Activated CD4-positive, alpha-beta T cell treated with anti-CD3 and anti-CD28 coated beads, Interleukin-2, amount 50 U/mL, for 24 hours (primary cell): ENCODE measurements at places on chromosomes 2 and 18.
A peak's percentile ranks its signal among the peaks of the same experiment; 100 is the strongest.

DNA sequence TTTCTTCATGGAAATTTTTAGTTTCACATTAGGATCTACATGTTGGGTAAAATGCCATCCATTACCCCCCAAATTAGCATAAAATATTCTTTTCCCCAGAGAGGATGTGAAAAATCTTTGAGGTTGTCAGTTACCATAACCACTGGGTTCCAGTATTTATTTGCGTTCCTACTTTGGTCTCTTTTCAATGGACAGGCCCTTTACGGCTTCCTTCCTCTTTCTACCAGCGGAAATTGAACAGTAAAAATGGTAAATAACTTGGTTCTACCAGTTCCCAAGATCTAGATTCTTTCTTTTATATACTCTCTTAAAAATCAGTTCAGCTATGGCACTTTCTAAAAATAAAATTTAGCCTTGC lies 169.2 kb upstream of the APCDD1 start:
- no peak for DNase-seq

- DNase-seq: no peak
These were observed 12.2 kb downstream of the LONRF2 start for GRCh38 chr2:100309973-100310719.

- no peak for DNase-seq
These were observed 31.3 kb downstream of the NCK2 start for GRCh38 chr2:105775809-105776559.

DNA sequence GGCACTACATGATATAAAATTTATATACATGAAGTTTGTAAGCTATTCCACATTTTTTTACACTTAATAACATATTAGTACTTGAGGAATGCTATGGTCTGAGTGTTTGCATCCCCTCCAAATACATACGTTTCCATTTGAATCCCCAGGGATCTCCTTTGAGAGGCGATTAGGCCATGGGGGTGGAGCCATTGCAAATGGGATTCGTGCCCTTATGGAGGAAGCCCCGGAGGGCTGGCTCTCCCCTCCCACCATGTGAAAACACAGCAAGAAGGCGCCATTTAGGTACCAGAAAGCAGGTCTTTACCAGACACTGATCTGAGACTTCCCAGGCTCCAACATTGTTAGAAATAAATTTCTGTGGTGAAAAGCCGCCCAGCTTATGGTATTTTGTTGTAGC lies 20.8 kb upstream of the MBP start:
- DNase-seq: no peak

DNA sequence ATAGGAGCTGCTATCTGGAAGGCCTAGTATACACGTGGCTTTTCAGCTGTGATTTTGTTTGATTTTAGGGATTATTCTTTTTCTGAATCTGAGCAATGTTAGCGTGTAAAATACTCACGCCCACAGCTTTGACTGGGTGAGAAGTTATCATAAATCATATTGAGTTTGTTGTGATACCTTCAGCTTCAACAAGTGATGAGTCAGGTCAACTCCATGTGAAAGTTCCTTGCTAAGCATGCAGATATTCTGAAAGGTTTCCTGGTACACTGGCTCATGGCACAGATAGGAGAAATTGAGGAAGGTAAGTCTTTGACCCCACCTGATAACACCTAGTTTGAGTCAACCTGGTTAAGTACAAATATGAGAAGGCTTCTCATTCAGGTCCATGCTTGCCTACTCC lies at the start of gene GKN1:
TSS of gene GKN1 (plus strand) at position 386 of the 400 bp plus-strand sequence. CDS start 42 bp downstream, outside the sequence.
- no peak for DNase-seq

GRCh38 chr2:3246928-3247714 lies 130.5 kb downstream of the EIPR1 start:
- DNase-seq: no peak

DNA sequence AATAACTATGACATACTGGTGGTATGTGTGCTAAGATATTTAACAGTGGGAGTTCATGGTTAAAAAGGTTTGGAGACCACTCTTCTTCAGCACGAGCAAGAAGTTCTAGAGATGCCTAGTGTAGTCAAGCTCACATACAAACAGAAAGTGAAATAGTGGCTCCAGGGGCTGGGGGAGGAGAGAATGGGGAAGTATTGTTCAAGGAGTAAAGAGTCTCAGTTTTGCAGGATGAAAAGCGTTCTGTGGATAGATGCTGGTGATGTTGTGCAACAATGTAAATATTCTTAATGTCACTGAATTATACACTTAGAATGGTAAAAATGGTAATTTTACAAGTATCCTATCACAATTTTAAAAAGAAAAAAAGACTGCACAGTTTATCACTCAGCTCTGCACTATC lies 29.0 kb upstream of the EPAS1 start:
- no peak for DNase-seq

- no peak for DNase-seq
These were observed 243.1 kb upstream of the TNP1 start for GRCh38 chr2:217102956-217103355.

DNA sequence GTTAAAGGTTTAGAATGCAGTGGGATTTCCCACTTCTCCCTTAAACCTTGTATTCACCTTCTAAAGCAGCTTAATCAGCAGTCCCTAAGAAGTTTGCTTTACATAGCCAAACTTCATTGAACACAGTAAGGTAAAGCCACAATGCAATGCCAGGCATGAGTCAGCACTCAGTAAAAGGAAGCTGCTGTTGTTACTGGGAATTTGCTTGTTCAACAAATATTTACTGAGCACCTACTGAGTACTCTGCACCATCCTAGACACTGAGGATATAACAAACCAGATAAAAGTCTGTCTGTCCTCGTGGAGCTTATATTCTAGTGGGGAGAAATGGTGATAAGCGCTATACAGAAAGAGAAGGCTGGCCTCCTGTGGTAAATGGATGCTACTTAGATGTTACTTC lies 162.7 kb downstream of the PKP4 start:
- DNase-seq: no peak

- no peak for DNase-seq
These were observed 11.4 kb downstream of the ATOH8 start for GRCh38 chr2:85765081-85765731.

- no peak for DNase-seq
These were observed 1491.9 kb upstream of the CELF4 start for GRCh38 chr18:39057423-39058064.

GRCh38 chr2:220033546-220033945 lies 406.1 kb downstream of the SLC4A3 start:
- DNase-seq: no peak

DNA sequence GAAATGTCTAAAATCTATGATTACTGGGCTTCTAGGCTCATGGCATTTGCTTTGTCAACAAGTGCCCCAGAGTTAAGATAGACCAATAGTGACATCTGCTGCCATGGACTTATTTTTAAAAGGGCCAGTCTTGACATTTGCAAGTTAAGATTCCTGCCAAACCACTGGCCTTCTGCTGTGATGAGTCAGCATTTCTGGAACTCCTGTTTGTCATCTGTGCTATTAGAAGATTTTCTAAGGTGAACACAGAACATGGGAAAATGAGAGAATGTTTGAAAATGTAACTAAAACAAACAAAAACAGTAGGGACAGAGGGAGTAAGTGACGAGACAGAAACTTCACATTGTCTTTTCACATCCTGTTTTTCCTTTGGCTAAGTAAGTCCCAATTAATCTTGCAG lies 93.7 kb upstream of the WDR75 start:
- DNase-seq: no peak

DNA sequence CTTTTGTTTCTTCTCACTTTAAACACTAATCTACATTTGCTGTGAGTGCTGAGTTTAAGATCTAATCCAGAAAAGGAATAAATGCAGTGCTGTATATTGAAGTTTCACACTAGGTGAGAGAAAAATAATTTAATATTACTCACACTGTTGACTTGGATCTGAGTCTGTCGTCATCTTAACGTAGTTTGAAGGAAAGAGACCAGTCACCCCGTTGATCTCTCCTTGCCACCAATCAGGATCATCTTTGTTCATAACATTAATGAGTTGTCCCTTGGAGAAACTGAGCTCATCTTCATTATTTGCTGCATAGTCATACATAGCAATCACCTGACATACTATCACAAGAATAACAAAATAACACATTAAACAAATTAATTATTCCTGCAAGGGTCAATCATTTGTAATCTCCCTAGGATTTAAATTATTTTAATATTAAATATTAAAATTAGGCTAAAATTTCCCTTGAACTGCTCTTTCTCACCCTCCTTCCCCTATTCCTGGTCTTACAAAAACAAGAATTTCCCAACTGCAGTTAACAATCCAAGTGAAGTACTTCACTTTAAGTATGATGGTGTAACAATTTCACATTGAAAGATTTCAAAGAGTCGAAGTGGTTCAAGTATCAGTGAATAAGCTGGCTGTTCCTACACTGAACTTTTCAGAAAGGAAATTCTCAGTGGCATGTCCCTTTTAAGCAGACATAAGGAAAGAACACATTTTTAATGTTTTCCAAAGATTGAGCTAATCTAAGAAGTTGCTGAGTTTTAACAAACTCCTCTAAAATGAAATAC lies 71.3 kb downstream of the FAM228A start:
- DNase-seq: no peak

DNA sequence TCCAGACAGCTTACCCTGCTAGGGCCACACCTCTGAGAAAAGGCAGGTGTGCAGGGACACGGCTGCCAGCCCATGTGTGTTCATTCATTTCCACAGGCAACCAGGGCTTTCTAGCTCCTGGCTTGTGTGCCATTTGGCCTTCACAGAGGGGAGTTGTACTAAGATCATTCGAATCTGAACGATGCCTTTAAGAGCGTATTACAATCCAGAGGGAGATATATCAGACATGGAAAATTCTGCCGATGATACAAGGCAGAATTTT lies 64.2 kb upstream of the OTOF start:
- no peak for DNase-seq

DNA sequence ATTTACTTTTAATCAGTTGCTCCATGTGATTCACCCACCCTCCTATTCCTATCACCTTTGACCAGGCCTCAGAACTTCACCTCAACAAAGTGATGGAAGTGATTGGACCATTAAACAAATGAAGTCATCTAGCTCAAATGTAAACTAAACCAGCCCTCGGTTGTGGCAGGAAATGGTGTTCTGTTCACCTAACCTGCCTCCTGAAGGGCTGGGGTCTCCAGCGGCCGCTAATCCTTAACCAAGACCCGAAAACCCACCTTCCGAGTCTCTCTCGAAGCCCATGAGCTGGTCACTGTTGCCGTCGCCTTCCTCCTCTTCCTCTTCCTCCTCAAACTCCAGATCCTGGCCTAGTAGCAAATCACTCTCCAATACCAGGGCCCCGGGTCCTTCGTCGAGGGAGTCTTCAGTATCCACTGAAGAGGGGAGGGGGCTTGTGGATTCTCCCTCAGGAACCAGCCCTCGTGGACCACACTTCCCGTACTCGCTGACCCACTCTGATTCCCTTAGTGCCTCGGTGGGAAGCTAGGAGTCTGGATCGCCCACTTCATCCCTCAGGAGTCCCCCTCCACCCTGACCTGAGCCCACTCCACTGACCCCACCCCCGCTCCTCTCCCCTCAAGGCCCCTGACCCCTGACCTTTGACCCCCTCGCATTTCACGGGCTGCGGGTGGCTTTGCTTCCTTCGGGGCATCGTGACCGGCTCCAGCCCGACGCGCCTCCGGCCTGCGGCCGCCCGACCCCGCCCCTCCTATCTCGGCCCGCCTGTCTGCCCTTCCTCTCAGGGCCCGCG lies 503 bp downstream of the ZNF513 start:
- DNase-seq: no peak

DNA sequence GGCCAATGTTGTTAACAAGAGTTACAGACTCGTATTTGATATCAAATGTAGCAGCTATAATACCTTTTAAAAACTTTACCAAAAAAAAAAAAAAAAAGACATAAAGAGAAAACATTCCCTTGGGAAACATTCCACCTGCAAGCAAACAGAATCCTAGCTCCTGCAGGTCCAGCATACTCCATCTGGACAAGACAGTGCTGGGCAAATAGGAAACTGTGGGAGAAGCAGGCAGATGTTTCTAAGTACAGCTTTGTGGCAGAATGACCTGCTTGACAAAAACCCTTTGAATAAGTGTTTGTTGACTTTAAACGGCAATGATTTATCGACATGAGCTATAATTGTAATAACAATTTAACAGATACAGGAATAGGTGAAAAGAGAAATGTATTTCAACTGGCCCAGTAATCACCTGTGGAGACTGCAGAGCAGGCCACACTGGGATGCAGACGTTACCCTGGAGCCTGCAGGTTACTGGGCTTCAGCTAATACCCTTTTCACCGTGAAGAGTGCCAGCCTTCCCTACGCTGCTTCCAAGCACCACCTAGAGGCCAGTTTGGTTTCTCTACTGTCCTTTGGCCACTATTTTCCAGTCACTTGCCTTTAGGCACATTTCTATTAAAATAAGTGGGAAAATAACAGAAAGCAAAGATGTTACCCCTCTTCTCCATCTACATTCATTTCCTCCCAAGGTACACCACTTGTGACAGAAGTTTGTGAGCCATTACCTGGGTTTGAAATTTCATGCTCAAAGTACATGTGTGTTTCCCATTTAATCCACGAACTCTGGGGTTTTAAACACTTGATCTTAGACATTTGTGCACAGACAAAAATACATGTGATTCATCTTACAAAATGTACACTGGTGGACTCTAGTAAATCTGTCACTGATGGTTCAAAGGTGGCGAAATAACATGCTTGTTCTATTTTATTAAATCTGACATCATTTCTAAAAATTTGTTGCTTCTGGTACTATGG lies 96.9 kb upstream of the ZNF397 start:
- peak; percentile 33 for DNase-seq

- no peak for DNase-seq
These were observed 28.5 kb downstream of the MBP start for GRCh38 chr18:77103991-77104531.

DNA sequence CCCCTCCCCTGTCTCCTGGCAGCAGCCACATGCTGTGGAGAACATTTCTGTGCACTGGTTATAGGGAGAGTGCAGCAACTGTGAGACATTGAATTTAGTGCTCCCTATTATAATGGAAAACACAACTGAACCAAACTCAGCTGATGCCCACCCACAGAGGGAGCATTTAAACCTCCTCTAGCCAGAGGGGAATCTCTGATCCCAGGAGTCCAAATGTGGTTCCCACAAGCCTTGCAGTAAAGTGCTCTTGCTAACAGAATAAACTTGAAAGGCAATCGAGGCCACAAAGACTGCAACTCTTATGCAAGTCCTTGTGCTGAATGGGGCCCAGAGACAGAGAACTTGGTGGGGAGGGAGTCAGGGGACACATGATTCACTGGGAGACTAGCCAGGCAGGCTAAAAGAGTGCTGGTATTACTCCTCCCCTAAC lies 638.8 kb upstream of the VRK2 start:
- DNase-seq: no peak
